ENCODE measurements at places on chromosomes 5 and 9.
A peak's percentile ranks its signal among the peaks of the same experiment; 100 is the strongest.

DNA sequence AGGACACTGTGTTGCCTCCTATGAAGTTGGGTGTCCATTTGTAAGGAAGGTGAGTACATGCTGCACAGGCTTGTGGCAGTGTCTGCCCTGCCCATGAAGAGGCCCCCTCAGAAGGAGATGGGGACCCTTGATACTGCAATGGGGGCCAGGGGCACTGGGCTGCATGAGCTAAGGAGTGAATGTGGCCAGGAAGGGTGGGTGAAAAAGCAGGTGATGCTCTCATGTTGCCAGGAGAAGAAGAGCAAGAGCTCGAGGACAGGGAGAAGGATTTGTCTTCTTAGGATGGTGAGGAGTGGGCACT lies 76.1 kb downstream of the NSUN2 start:
- DNase-seq = no peak

GRCh38 chr9:72592502-72593403 lies 71.3 kb downstream of the TMC1 start:
- peak; percentile 5 for DNase-seq

- no peak for DNase-seq
These were observed 63.5 kb upstream of the SLC2A8 start for GRCh38 chr9:127333221-127334064.

DNA sequence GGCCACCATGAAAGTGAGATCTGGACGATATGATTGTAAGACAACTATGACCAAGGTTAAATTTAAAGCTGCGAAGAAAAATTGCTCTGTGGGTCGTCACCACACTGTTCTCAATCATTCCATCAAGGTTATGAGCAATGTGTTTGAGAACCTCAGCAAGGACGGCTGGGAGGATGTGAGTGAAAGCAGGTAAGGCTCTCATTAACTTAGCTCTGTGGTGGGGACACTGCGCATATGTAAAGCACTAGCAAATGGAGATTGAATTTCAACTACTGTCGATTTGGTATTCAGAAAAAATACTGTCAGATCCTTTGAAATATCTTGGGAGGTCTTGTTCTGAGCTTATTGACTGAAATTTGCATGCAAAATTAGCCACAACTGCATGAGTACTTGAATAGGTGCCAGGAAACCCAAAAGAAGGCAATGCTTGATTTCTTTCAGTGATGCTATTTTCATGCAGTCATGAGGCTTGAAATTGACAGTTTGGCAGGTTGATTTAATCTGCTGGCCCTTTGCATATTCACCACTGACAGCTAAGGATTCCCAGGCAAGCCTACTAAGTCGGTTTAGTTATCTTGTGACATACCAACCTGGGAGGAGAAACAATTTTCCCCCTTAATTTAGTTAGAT lies 183.9 kb upstream of the SH3GL2 start:
- no peak for DNase-seq

DNA sequence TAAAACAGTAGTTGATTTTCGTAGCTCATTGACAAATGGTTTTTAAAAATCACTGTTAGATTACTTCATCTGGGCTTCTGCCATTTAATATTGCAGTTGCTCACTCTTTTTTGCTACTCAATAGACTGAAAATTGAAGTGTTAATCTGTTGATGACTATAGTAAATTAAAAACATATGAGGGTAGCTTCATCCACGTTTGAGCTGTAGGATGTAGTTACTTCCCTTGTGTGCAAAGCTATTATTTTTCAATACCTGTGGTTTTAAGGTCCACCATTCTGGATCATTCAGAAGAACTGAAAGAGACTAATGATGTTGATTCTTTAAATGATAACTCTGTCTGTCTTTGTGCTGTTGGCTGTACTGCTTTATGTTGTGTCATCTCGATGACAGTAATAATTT lies 74.7 kb downstream of the LNPEP start:
- DNase-seq = no peak

GRCh38 chr9:91856419-91856818 lies 93.6 kb downstream of the ROR2 start:
- DNase-seq = no peak

DNA sequence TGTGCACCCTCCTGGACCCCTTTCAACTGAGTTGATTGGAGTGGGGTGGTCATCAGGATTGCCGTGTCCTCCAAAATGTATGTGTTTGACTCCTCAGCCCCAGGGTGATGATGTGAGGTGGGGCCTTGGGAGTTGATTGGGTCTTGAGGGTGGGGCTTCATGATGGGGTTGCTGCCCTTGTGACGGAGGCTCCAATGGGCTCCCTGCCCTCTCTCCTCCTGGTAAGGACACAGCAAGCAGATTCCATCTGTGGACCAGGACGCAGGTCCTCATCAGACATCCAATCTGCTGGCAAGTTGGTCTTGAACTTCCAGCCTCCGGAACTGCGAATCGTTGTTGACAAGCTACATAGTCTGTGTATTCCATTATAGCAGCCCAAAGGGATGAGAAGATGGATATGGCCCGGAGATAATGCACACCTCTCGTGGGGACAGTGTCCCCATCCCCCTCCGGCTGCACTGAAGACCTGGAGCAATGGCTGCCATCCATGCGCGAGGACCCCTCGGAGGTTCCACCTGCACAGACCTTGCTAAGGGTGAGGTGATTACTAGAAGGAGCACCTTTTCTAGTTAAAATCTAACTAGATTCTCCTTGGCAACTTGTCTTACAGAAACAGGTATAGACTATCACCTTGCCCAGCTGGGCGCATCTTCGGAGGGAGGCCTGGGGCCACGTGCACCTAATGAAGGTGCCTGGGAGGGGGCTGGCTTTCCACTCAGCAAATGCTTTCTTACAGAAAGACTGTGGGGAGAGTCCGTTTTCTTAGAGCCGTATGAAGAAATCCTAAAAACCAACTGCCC lies 75.7 kb upstream of the IRX4 start:
- no peak for DNase-seq

GRCh38 chr5:118301696-118302095 lies 686.7 kb downstream of the DTWD2 start:
- no peak for DNase-seq
